NCI-H510A treated with DMSO at 0.1 percent for 48 hours (cell line): ENCODE measurements at places on chromosomes 2 and 18.

- DNase-seq = no peak
Measured at GRCh38 chr2:197322143-197322542, 11.6 kb upstream of the ANKRD44 start.

- no peak for DNase-seq
Measured at GRCh38 chr2:64837116-64837731, 152.0 kb upstream of the SLC1A4 start.

- no peak for DNase-seq
Measured at GRCh38 chr2:1664076-1664605, 80.2 kb downstream of the PXDN start.

DNA sequence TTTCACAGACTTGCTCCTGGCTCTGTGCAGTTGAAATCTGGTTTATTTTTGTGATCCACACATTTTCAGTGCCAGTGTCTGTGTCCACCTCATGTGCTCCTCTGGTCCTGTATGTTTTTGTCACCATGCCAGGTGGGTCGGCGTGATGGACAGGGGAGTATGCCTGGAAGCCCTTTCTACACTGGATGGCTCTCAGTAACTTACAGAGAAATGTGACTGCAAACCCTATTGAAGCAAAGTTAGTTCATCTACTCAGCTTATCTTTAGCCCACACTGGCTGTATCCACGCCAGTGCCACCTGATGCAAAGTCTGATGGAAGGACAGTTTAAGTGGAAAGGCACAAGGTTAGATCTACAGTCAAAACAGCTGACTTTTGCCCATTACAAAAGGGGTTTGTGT, 4.3 kb downstream of the IMPA2 start:
- DNase-seq = no peak

DNA sequence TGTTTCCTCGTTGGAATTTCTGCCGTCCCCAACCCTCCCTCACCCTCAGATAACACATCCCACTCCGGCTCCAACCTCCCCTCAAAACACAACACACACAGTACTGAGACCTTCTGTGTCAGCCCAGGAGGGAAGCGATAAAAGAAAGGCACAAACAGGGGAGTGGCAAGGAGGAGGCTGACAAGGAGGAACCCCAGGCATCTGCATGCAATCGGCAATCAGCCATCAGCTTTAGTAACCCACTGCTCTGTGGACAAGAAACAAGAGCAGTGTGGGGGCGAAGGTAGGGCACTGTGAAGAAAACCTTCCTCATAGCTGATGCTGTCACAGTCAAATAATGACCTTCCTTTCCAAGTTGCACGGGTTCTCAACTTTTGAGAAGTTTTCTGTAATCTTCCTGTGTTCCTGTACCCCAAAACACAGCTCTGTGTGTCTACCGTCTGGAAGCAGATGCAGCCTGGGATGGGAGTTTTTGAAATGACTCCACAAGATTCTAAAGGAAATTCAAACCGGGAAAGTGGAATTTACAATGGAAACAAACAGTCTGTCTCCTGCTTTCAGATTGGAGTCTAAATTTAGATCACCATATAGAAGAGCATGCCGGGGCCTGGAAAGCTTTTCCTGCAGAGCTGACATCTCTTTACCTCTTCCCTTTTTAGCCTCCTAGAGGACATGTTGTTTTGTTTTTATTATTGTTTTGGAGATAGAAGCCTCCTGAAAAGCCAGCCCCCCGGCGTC, 16.4 kb upstream of the LPIN2 start:
- DNase-seq = no peak

- DNase-seq = no peak
Measured at GRCh38 chr2:152097801-152098495, 896 bp downstream of the CACNB4 start.

- DNase-seq = peak; percentile 98
Measured at GRCh38 chr18:29003194-29003593, 826.3 kb upstream of the CDH2 start.

DNA sequence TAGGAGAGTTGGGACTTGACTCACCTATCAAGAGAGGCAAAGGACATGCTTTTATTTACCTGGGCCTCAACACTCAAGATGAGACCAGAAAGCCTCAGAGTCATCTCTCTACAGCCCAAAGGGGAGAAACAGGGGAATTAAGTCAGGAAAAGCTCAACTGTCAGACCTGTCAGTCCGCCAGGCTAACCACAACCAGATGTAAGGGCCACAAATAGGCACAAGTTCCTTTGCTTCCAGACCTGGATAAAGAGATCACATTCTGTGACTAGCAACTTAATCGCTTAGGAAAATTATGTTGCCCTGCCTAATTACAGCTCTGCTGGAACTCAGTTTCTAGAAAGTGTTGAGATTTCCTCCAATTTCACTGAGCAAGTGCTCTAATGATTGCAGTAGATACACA, 67.9 kb downstream of the ANKRD44 start:
- no peak for DNase-seq

DNA sequence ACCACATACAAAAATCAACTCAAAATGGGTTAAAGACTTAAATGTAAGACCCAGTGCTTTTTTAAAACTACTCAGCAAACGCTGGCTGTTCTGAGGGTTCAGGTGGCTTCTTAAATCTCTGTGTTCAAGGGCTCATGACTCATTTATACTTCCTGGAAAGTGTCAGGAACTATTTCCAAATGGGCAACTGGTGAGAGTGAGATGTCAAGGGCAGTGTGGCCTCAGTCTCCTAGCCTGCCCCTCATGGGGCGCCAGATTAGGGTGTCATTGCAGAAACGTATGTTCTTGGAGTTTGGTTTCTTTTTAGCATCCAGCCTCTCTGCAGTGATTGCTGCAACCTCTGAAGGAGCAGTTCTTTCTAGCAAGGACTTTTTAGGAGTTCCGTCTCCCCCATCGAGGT, 485.4 kb downstream of the TNS1 start:
- no peak for DNase-seq

DNA sequence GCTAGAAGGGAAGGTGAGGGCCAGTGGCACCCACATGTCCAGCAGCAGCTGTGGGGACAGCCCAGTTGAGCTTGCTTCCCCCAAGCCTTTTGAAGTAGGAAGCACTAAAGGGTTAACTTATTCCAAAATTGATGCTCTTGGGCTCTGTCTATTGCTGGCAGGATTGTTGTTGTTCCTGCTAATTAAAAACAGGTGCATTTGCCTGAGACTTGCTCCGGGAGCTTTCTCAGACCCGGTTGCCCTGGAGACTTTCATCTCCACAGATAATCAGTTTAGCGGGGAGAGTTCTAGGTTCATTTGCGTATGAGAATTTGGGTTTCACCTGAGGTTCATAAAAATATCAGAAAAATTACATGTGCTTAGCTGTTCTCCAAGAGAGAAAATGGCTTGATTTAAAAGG, 277.3 kb downstream of the LRATD1 start:
- no peak for DNase-seq

- no peak for DNase-seq
Measured at GRCh38 chr18:66687635-66688034, 83.7 kb upstream of the CDH19 start.

- no peak for DNase-seq
Measured at GRCh38 chr2:212409560-212409959, 129.0 kb downstream of the ERBB4 start.
